Cerebellum (tissue), 4 donors: ENCODE measurements at places on chromosomes 4 and X. TPM values are rescaled to one million over a fixed set of nuclear protein-coding genes. Genes with fewer than 3 reads are reported as not detected.

GRCh38 chr4:105430811-105431210 lies 43.1 kb downstream of the PPA2 start:
- DNase-seq: no peak

- DNase-seq: no peak
Observed at GRCh38 chrX:16368696-16369095, 201.4 kb downstream of the MAGEB17 start.

DNA sequence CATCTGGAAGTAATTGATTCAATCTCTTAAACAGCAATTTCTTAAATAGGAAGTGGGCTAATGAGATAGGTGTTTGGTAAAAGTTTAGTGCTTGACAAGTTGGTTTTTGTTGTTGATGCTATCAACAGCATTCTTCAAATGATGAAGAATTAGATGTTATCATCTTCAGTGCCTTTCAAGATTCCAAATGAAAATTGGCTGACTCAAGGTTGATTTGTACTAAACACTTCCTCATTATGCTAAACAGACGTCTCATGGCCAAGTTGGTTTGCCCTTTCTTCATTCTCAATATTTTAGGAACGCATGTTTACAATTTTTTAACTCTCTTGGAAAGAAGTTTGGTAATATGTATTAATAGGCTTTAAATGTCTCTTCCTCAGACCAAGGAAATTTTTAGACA lies 86.0 kb downstream of the MID1IP1 start:
- DNase-seq: no peak

DNA sequence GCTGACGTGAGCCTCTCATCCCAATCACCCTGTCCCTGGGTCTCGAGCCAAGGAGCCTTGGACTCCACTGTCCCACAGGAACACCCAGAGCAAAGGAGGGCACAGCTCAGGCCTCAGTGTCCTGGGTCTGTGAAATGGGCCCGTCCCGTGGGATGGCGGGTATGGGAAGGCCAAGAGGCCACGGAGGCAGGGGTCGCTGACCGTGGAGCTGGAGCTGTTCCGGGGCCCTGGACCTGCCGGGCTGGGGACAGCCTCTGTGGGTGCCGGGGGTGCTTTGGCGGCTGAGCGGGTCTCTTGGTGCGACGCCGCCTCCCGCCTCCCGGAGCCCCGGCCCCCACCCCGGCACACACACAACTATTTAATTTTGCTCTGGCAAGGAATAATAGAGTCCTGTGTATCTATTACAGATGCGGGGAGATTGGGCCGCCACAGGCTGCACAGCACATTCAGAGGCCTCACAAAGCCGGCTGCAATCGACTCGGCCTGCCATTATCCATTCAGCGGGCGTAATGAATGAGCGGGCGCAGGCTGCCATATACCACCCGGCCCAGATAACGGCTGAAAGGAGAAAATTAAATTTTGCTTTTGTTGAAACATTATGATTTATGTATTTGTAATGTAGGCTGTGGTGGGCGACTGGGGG lies 83.9 kb upstream of the NKX1-1 start:
- DNase-seq: no peak

DNA sequence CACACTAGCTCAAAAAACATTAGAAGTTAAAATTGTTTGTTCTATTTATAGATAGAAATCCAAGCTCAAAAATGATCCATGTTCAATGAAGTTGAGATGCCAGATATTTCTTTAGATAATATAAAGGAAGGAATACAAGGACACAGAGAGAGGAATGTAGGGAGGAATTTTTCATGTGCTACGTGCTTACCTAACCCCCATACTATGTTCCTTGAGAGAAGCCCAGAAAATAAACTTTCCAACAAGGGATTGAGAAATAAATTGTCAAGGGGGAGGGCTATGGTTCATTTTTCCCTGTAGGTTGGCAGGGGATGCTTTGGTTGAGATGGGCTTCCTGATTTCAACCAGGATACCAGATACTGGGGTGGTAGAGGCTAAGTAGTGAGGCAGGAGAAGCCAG lies 15.6 kb upstream of the ADH5 start:
- no peak for DNase-seq

DNA sequence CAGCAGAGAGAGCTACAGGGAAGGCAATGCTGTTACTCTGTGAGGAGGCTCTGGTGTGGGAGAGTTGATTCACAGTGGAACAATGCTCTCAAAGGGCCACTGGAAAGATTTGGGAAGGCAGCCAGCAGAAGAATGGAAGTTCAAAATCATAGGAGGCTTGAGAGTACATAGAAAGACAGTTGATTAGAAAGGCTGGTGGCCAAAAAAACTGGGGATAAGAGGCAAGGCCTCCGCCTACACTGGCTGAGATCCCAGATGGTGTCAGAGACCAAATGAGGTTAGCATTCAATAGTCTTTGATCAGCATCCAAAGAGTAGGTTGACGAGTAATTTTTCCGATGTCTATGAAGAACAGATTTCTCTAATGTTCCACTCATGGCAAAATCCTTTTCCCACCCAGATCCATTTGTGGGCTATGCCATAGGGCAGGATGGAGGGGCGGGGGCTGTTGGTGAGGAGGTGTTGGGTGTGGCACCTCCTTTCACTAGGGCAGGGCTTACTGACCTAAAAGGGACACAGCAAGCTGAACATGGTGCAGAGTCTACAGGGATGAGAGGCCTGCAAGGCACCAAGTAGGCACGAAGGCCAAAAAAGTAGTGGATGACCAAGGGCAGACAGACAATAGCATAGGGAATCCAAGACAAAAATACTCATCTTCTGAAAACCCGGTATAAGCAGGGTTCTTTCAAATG lies 15.1 kb downstream of the TEC start:
- no peak for DNase-seq

- no peak for DNase-seq
Observed at GRCh38 chr4:87088186-87088585, 132.2 kb downstream of the KLHL8 start.

- DNase-seq: no peak
Observed at GRCh38 chrX:15739886-15740285, 1.8 kb downstream of the CA5B start.

NLRP2B gene
- 0.18 TPM for total RNA-seq

DMRTC1 gene
- not detected for total RNA-seq
